NCI-H2029 treated with DMSO at 0.1 percent for 48 hours (cell line): ENCODE measurements at places on chromosomes 2 and 18.

GRCh38 chr2:85579266-85579935, 2.0 kb downstream of the VAMP8 start:
- no peak for DNase-seq

DNA sequence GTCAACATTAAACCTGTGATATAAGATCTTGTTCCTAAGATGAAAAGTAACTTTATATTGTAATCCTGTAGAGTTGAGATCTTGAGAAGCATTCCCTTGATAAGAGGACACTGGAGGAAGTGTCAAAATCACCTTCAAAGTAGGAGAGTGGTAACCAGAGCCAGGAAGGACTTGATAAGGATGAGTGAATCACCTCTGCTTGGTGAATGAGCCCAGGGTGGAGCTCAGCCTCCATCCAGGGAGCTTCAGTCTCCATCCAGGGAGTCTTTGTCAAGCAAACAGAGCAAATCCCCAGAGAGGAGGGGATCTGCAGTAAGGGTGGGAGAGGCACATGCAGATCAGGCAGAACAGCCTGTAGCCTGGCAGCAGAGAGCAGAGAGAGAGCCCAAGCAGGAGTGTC, 167.1 kb upstream of the SIX2 start:
- no peak for DNase-seq

GRCh38 chr2:216354306-216354705, 18.0 kb downstream of the MARCHF4 start:
- no peak for DNase-seq

GRCh38 chr2:43269706-43270105, 43.3 kb upstream of the ZFP36L2 start:
- DNase-seq: no peak

- DNase-seq: no peak
These were observed 30.0 kb upstream of the IL18RAP start for GRCh38 chr2:102392942-102393341.

- DNase-seq: no peak
These were observed 11.4 kb upstream of the UXS1 start for GRCh38 chr2:106205488-106205887.

DNA sequence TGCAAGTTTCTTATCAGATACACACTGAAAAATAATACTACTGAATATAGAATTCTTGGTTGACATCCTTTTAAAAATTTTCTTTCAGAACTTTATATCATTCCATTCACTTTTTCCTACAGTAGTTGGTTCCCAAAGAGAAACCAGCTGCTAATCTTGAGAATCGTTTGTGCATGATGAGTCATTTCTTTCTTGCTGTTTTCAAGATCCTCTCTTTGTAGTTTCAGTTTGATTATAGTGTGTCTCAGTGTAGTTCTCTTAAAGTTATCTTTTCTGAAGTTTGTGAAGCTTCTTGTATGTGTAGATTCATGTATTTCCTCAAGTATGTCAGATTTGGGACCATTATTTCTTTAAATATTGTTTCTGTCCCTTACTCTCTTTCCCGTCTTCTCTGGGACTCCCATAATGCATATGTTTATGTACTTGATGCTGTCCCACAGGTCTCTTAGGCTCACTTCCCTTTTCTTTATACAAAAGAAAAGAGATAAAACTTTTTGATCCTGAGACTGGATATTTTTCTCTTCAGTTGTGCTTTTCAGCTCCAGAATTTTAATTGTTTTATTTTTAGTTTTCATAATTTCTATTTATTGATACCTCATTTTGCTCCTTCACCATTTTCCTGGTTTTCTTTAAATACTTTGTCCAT, 801.0 kb downstream of the TDRD15 start:
- no peak for DNase-seq

GRCh38 chr2:57614988-57615387, 431.6 kb upstream of the VRK2 start:
- no peak for DNase-seq

GRCh38 chr18:41266616-41267015, 688.4 kb upstream of the PIK3C3 start:
- no peak for DNase-seq

- no peak for DNase-seq
These were observed 4.6 kb downstream of the ABCB6 start for GRCh38 chr2:219214141-219214540.

- DNase-seq: no peak
These were observed 225.7 kb upstream of the SPOPL start for GRCh38 chr2:138275881-138276280.

GRCh38 chr2:185802926-185803325, 64.3 kb downstream of the FSIP2 start:
- no peak for DNase-seq

GRCh38 chr2:72146347-72147302, 1.0 kb downstream of the CYP26B1 start:
- no peak for DNase-seq

GRCh38 chr2:139885921-139886498, 1105.8 kb upstream of the NXPH2 start:
- no peak for DNase-seq

DNA sequence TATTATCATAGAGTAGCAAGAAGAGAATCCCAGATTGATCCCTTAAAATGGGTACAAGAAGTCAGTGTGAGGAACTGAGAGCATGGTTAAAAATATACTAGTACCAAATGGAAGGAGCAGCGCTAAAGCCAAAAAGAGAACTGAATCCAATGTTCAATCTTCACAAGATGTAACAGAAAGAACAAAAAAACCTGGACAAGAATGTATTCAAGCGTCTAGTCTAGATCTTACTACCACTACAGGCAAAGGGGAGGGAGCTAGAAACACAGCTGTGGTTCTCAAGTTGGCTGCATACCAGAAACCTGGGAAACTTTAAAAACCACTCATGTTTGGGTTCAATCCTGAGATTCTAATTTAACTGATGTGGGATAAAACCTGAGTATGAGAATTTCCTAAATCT, 57.5 kb downstream of the PIAS2 start:
- DNase-seq: no peak

DNA sequence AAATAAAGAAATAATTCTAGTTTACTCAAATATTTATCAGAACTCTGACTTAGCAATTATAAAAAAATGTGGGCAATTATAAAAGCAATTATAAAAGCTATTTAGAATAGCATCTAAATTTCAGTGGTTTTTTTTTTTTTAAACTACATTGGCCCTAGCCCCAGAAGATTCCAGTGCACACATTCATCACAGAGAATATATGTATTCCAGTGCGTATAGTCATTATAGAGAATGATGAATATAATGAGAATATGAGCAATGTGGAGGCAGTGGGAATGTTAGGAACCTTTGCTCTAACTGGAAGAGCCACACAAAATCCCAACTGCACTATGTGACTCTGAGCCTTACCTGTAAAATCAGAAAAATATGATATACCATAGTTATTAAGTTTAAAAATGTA, 10.5 kb downstream of the MAP3K2 start:
- DNase-seq: no peak
